ENCODE measurements at places on chromosomes 4 and X.
A peak's percentile ranks its signal among the peaks of the same experiment; 100 is the strongest.

- no peak for DNase-seq
Observed at GRCh38 chr4:185304541-185304940, 91.2 kb downstream of the LRP2BP start.

DNA sequence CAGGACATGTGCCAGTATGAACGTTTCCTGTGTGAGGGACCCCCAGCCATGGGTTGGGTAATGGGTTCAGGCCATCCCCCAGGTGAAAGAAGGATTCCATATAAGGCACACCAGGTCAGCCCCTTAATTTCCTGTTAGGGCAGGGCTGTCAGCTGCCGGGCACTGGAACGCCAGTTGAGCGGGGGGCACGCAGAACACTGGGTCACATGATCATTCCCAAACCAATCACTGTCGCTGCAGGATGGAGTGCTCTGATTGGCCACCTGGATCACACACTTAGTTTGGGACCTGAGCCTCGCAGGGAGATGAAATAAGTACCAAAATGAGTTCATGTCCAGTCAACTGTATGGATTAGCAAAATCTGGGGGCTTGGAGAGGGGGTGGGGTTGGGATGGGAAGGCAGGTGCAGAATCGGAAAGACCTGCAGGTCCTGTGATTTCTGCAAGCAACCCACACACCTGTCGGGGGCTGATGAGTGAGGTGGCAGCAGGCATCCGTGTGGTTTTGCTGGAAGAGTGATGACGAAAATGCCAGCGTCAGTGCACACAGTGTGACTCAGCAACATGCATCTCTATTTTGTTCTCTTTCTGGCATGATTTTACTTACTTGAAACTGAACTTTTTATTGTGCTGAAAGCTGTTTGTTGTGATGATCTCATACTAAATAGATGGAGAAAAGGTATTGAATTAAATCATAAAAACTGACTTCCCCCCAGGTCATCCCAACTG, 32.2 kb downstream of the RNF212 start:
- no peak for DNase-seq

- DNase-seq, result no peak
Observed at GRCh38 chr4:87103086-87103485, 117.3 kb downstream of the KLHL8 start.

DNA sequence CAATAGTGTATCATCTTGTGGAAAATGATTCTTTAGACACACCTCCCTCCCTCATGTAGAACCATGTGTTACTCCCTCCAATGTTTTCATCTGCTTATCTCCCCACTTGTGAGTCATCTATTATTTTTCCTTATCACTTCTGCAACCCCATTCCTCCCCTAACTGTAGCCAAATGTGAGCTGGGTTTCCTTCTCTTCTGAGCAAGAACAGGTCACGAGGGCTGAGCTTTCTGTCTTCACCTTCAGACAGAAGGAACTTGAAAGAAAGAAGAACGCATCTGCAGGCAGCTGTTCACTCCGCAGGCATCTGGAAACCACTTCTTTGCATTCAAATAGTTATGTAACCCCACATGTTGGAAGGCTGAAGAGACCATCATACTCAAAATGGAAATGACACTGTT, 1.8 kb downstream of the PPP1R2C start:
- no peak for DNase-seq

DNA sequence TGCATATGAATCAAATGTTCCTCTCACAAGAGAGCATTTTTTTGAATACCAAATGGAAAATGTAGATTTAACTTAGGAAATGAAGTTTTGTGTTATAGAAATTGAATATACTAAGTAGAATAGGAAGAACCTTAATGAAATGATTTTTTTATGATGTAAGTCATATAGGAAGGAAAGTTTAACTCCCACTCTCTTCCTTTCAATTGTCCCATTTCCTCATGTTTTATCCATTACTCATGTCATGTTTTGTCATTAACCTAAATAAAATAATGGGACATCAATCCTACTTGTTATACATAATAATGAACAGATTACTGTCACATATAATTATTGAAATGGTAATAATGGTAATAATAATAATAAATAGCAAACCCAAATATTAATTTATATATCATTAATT, 22.7 kb upstream of the SRD5A3 start:
- DNase-seq, result no peak

DNA sequence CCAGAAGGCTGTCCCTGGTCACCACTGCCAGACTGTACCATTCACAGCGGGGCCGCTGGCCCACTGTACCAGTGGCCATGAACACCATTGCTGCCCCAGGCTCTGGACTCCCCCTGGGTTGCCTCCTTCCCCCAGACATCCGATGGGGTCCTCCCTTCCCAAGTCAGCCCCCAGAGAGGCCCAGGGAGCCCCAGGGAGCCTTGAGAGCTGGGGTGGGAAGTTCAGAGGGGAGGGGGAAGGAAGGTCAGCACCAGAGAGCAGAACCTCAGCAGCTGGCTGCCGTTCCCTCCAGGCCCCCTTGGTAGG, 441 bp upstream of the ARHGAP4 start:
- no peak for DNase-seq

DNA sequence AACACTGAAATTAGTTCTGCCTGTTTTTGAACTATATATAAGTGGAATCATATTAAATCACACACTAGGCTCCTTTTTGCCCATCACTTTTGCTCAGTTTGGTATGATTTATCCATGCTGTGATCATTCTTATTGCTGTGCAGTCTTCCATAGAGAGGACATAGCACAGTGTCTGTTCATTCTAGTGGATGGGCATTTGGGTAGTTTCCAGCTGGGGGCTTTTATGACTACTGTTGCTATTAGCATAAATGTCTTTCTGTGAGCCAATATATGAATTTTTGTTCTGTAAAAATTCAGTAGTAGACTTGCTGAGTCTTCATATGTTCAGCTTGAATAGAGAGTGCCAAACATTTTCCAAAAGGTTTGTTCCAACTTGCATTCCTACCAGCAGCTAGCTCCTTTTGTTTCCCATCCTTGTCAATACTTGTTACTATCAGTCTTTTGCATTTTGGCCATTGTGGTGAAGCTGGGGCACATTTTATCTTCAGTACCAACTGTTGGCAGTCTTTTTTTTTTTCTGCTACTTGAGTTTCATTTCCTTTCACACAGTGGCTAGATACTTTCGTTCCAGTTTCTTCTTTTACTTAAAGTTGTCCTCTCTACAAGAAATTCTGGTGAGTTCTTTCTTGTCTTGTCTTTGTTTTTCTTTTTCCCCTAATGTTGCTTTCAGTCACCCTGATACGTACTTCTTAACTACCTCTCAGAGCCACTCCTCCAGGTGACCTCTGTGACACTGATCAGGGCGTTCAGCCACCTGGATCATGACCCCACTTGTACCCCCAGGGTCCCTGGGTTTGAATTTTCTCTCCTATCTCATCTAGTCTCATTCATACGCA, 87.0 kb downstream of the ANXA3 start:
- no peak for DNase-seq

DNA sequence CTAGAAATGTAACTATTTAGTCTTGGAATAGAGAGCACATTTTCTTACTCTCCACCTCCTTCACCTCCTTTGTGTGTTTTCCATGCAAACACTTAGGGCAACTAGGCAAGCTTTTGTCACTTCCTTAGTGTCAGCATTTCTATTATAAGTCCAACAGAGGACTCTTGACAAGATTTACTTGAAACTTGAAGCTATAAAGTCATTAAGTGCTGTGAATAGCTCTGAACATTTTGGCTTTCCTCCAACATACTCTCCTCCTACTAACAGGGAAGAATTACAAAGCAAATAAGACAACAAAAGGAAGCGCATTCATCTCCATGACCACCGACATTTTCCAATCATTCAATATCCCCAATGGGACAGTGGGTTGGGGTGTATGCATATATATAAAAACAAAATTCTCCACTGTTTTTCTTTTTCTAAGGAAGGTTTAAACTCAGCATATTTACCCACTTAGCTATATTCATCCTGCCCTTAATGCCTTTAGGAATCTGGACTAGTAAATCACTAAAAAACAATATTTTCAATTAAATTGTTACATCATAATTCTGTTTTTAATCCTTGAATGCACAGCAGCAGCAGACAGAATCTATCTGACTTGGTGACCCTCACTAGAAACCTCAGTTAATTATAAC, 264.6 kb downstream of the SNCA start:
- DNase-seq, result no peak

DNA sequence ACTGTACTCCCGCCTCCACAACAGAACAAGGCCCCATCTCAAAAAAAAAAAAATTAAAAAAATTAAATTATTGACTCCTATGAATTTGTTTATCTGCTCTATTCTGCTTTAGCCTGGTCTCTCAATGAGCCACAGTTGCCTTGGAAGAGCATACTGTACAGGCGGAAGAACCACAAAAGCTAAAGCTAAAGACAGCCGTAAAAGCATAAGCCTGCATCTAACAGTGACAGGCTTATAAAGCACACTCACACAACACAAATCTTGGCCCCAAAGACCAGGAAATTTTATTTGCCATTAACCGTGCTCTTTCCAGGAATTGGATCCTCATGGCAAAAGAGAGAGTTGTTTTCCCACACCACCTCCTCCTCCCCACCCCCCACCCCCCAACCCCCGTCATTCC, 53.5 kb upstream of the KLF3 start:
- DNase-seq, result no peak

DNA sequence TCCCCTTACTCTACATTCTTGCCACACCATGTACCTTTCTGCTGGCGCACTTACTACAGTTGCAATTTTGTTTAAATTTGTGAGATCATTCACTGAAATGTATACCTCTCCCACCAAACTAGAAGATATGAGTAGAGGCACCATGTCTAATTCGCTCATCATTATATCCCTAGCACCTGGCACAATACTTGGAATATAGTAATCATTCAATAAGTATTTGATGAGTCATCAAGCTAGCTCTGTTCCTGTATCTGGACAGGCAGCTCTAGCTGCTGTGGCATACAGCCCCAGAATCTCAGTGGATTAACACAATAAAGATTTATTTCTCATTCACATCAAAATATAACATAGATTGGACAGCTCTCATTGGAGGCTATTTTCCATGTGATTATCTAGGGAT, 245.9 kb downstream of the IDS start:
- no peak for DNase-seq

DNA sequence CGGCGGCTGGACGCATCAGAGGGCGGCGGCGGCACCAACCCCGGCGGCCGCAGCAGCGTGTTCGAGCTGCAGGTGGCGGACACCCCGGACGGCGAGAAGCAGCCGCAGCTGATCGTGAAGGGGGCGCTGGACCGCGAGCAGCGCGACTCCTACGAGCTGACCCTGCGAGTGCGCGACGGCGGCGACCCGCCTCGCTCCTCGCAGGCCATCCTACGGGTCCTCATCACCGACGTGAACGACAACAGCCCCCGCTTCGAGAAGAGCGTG, 1.9 kb downstream of the PCDH7 start:
- DNase-seq, result no peak

DNA sequence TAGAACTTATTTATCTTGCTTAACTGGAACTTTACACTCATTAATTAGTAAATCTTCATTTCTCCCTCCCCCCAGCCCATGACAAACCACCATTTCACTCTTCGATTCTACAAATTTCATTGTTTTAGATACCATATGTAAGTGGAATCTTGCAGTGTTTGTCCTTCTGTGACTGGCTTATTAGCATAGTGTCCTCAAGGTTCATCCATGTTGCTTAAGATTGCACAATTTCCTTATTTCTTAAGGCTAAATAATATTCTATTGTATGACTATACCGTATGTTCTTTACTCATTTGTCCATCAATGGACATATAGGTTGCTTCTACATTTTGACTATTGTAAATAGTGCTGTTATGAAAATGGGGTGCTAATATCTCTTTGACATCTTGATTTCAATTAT, 24.5 kb upstream of the RNF212 start:
- DNase-seq, result no peak

- DNase-seq, result peak; percentile 53
Observed at GRCh38 chrX:115560211-115560977, 580 bp upstream of the PLS3 start.

DNA sequence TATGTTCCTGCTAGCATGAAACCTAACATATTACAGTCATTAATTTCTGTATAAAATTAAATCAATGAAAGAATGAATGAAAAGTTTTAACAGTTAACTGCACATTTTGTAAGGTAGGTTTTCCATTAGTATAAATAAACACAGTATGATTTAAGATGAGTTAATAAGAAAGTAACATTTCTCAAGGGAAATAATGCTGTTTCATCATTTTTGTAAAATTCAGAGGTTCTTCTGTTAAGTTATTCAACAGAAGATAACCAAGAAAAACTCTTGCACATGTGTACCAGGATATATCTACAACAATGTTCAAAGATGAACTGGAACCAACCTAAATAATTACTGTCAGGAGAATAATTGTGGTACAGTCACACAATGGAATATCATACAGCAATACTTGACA, 88.6 kb downstream of the NEK1 start:
- DNase-seq, result no peak

All from HFFc6 (cell line).